Naive thymus-derived CD4-positive, alpha-beta T cell (primary cell): ENCODE measurements at places on chromosomes 1 and 21. TPM values are rescaled to one million over a fixed set of nuclear protein-coding genes. Genes with fewer than 3 reads are reported as not detected.

- no peak for DNase-seq
These were observed 40.5 kb downstream of the TRIT1 start for GRCh38 chr1:39842836-39843235.

- no peak for DNase-seq
These were observed 156.3 kb downstream of the CLIC6 start for GRCh38 chr21:34825101-34825500.

- no peak for DNase-seq
These were observed 12.2 kb downstream of the ZNF697 start for GRCh38 chr1:119635811-119636390.

GRCh38 chr1:94156096-94156625, 35.2 kb upstream of the ABCA4 start:
- DNase-seq: no peak

DNA sequence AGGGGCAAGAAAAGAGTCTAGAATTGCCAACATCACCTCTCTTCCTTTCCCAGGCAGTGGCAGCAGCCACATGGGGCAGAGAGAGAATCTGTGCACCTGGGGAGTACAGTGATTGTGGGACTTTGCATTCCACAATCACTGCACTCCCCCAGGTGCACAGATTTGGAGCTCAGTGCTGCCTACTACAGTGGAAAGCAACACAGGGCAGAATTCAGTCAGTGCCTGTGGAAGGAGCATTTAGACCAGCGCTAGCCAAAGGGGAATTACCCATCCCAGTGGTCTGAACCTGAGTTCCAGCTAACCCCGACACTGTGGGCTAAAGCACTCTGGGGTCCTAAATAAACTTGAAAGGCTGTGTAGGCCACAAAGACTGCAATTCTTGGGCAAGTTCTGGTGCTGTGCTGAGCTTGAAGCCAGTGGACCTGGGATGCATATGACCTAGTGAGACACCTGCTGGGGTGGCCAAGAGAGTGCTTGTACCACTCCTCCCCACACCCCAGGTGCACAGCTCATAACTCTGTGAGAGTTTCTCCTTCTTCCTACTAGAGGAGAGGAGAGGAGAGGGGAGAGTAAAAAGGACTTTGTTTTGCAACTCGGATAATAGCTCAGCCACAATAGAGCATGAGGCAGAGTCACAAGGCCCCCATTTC, 50.3 kb downstream of the NUP210L start:
- DNase-seq: no peak

- no peak for DNase-seq
These were observed 28.4 kb upstream of the AHCTF1 start for GRCh38 chr1:246959944-246960693.

NBPF15 gene
- total RNA-seq: 259 TPM

SH3BGR gene
- total RNA-seq: 0.94 and 1.3 TPM in 2 replicates
